ENCODE measurements at places on chromosomes 2 and 18.

DNA sequence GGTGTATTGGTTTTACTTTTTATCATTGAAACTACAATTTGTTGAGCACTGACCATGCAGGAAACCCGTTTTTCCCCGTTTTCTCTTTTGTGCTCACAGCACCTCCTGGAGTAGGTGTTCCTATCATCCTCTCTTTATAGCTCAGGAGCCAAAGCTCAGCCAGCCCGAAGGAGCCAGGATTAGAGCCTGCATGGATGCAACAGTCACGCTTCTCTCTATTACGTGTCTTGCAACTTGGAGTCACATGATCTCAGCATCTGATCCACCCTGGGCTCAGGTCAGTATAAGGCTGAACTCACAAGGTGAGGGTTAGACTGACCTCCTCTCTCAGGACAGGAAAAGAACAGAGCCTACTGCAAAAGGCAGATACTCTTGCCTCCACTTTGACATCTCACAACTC is 150.5 kb downstream of the MBP start:
- no peak for DNase-seq

- no peak for DNase-seq
Measured at GRCh38 chr2:203949228-203949627, 12.7 kb downstream of the ICOS start.

GRCh38 chr18:79468119-79468789 is 72.5 kb downstream of the NFATC1 start:
- no peak for DNase-seq

DNA sequence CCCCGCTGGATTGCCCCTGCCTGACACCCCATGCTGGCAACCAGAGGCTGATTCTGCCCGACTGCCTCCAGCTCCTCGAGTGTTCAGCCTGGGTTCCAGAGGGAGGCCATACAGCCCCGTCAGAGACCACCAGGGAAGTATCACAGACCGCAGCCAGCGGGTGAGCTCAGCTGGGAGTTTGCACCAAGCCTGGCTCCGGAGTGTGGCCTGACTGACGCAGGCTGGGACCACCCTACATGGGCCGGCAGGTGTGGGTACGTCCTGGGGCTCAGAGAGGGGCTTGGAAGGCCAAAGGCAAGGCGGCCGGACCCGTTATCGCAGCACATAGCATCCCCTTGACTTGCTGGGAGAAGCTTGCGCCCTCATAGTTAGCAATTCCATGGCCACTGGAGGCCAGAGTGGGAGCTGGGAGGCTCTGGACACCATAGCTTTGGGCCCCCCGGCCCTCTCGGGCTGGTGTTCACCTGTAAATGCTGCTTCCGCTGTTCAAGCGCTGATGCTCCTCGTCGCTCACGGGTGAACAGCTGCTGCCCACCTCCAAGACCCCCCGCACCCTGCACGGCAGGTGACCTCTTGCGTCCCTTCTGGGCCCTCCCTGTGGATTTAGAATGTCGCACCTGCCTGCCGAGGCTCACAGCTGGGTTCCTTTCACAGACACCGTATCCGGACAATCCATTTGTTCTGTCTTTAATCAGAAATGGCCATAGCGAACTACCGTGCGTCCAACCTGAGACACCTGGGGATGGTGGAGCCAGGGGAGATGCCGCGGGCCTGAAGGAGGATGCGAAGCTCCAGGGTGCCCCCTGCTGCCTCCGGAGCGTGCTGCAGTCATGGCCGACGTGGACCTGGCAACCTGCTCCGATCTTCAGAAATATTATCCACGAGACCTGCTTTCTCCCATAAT is 31.2 kb upstream of the SLC66A3 start:
- peak; percentile 72 for DNase-seq

DNA sequence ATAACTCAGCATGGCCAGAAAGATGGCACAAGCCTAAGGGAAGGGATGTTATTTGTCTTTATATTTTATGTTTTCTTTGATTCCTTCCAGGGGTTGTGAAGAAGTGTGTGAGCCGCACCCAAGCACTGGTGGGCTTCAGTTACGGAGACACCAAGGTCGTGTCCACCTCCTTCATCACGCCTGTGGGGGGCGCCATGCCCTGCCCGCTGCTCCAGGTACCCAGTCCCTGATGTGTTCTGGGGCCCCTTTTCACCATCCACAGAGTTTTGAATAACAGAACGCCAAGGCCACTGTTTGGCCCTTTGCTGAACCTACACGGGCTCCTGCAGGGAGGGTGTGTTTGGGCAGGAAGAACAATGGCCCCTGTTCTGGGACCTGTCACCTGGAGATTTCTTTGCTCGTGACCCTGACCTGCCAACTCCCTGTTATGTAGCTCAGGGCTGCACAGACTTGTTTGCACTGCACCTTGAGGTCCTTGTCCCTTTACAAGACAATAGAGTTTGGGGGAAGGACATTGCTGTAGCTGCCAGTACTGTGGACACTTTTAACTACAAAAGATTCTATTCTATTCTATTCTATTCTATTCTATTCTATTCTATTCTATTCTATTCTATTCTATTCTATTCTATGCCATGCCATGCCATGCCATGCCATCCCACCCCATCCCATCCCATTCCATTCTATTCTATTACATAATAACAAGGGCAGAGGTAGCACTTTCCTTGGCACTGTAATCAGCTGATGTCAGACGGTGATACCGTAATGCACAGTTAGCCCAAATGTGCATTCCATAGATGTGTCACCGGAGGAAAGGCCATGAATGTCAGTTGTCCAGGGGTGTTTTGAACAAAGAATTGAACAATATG is 48.2 kb upstream of the CNGA3 start:
- no peak for DNase-seq

DNA sequence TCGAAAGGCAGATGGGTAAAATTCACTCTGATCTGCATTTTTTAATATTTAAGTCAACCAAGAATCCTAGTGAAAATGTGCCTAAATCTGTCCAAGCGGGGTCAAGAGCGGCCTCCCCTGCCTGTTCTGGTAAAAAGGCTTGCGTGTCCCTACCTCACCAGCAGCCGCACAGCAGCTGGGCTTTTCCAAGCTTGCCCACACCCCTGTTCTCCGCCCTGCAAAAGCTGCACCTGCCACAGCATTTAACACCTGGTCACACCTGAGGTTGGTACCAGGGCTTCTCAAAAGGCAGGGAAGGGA is 25.8 kb upstream of the TMEM182 start:
- no peak for DNase-seq

DNA sequence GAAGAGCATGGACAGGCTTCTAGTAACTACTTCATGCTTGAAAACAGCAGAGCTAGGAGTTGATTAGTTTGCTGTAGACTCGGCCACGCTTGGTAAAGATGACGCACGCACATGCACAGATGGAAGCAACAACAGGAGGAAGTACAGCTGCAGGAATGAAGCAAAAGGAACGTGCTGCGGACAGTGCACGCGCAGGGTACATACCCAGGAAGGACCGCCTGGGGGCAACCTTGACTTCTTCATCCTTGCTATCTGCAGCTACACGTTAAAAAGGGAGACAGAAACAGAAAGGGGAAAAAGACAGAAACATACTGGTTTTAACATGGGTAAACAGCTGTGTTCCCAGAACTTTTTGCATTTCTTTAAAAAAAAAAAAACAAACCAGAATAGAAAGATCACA is 17.7 kb downstream of the SLC66A2 start:
- DNase-seq: no peak

DNA sequence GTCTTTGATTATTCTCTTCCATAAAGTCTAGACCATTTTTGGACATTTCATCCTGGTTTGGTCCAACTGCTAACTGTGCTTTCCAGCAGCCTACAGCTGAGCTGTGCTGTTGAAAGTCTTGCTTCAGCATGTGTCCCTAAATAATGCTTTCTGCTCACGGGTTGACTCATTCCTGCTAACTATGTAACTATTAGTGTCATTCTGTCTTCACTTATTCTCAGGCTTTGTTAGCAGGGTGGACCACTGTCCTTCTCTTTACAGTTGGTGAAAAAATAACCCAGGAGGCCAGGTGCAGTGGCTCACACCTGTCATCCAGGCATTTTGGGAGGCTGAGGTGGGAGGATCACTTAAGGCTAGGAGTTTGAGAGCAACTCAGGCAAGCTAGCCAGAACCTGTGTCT is 8.9 kb downstream of the ADAM23 start:
- DNase-seq: no peak

GRCh38 chr2:43023791-43024514 is 202.5 kb downstream of the ZFP36L2 start:
- DNase-seq: no peak

DNA sequence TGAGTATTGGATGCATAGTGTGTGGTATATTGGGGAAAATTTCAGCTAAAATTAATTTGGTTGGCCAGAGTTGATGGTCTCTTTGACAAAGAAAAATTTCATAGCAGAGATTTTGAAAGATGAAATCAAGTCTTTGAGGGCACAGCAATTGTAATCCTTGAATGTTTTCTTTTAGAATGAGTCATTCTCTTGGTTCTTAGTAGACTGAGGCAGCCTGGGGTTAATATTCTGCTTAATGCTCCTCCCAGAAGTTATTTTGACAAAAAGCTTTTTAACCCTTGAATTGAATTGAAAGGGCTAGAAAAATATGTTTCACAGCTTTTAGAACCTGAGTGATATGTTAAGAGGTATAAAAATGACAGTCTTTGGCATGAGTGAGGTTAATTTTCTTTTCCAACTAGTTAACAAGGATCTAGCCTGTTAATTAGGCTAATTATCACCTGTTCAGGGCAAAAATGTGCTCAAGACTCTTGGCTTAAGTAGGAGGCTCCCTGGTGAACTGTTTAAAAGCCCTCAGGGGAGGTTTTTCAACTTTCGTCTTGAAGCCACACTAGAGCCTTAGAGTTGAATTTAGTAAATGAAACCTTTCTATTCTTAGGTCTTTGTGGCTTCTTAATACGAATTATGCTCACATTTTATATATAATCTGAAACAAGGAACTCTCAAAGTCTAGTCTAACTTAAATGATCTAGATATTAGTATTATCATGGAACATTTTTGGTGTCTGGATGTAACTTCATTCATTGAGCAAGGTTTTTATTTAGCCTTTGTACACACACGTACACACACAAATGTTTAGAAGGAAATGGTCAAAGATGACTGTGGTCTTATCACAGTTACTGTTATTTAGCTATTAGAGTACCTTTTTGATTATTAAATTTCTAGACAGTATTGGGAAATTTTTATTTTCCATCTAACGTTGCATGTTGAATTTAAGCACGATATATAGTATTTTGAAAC is 272.5 kb downstream of the ZNF407 start:
- no peak for DNase-seq

DNA sequence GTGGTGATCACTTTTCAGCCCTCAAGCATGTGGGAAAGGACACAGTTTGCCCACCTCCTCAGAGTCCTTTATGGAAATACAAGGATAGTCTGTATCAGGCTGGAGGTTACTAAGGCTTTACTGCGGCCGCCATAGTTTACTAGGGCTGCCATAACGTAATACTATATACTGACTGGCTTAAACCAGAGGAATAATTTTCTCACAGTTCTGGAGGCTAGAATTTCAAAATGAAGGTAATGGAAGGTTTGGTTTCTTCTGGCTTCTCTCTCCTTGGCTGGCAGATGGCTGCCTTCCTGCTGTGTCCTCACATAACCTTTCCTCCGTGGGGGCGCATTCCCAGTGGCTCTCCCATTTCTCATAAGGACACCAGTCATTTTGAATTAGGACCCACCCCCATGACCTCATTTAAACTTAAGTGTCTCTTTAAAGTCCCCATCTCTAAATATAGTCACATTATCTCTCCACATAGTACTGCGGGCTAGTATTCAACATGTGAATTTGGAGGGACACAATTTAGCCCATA is 12.5 kb upstream of the ATIC start:
- no peak for DNase-seq

GRCh38 chr2:62363166-62363565 is 142.8 kb downstream of the TMEM17 start:
- DNase-seq: no peak

GRCh38 chr2:39546937-39547336 is 109.9 kb upstream of the MAP4K3 start:
- no peak for DNase-seq

- DNase-seq: no peak
Measured at GRCh38 chr2:19932928-19933327, 31.1 kb upstream of the TTC32 start.

DNA sequence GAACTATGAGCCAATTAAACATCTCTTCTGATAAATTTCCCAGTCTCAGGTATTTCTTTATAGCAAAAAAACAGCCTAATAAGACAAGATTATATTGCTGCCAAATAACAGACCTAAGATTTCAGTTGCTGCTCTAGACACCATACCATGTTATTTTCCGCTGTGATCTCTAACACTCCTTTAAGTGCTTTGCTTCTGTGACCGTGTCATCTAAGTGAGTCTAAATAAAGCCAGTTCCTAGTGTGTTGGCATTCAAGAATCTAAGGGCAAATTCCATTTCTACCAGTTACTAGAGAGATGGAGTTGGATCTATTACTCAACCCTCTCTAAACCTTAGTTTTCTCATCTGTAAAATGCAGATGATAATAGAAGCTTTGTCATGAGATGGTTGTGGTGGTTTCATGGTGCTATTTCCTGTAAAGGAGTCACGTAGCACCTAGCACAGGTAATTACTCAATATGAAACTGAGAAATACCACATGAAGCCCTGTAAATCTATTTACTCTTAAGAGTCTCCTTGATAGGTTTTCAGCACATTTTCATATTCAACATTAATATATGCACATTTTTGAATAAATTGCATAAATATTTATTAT is 40.5 kb downstream of the SPHKAP start:
- no peak for DNase-seq

GRCh38 chr2:176508984-176509740 is 239.9 kb downstream of the MTX2 start:
- no peak for DNase-seq

DNA sequence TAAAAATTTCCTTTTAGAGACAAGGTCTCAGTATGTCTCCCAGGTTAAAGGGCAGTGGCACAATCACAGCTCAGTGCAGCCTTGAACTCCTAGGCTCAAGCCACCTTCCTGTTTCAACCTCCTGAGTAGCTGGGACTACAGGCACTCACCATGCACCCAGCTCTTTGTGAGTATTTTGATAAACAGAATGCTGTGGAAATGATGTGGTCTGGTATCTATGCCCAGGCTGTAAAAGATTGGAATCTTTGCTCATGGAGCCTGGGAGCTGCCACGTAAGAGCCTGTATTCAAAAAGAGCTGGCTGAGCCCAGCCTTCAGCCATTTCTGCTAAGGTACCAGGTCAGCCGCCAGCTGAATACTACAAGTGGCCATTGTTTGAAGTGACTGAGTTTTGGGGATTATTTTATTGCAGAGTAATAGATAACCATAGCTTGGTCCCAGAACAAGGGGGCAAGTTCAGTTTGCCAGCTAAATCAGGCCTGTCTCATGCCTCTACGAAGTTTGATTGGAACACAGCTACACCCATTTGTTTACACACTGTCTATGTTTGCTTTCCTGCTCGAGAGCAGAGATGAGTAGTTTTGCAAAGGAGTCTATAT is 21.3 kb upstream of the ARL5A start:
- DNase-seq: no peak

GRCh38 chr2:71759060-71759459 is 305.7 kb downstream of the DYSF start:
- DNase-seq: no peak

DNA sequence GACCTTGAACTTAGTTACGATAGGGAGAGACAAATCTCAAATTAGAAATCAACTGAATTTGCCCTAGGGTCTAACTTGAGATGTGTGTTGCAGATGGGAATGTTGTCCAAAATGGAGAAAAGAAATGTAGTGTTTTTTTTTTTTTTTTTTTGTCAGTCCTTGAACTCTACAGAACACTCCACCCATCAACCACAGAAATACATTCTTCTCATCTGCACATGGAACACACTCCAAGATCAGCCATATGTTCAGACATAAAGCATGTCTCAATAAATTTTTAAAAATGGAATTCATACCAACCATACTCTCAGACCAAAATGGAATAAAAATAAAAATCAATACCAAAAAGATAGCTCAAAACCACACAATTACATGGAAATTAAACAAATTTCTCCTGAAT is 526.5 kb downstream of the FBXO15 start:
- no peak for DNase-seq

All from stimulated activated CD4-positive, alpha-beta T cell treated with anti-CD3 and anti-CD28 coated beads, Interleukin-4, amount 100 ng/mL, for 4 hours (primary cell).